ENCODE measurements at places on chromosomes 4 and X.

- no peaks in the 10 kb centered on the region for H3K27me3 ChIP-seq
- H3K36me3 ChIP-seq: no peaks in the 10 kb centered on the region
- peak within 1 kb of the TSS; percentile 74 for H3K4me3 ChIP-seq
- peak within 1 kb of the TSS; percentile 39 for H3K27ac ChIP-seq
- DNase-seq: peak; percentile 91
- peaks cover 14% of the 10 kb centered on the region for H3K4me1 ChIP-seq
Observed at GRCh38 chr4:74444891-74445642, at the start of gene AREG. Gene AREG, plus strand, starts transcription at chr4:74445136. Its CDS starts 210 bp downstream, at chr4:74445346.

- no peak overlapping the region for H3K4me3 ChIP-seq
- no peak for DNase-seq
Observed at GRCh38 chr4:89482926-89483595, 175.5 kb upstream of the GPRIN3 start.

DNA sequence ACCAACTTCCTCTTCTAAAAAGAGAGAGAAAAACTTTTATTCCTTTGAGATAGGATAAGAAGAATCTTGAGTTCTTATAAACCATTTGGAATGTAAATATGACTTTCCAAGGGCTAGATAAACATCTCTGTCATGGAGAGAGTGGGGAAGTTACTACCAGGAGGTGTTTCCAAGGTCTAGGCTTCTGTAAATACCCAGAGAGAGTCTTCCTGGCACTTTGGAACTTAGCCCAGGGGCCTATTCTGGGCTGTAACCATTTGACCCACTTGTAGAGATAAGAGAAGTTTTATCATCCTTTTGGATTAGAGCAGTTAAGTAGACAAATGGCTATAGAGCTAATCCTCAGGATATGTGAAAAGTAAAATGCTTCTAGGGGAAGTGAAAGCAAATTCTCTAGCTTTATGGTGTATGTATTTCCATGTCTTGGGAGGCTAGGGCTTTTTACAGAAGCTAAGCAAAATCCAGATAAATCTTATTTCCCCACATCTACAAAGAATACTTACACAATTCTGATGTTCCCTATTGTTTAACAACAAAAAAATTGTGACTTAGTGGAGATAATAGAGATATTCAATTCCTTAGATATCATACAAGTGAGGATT, 51.1 kb downstream of the MCUB start:
- DNase-seq: no peak
- no peak overlapping the region for H3K4me3 ChIP-seq
- no peaks in the 10 kb centered on the region for H3K27me3 ChIP-seq
- peaks cover 37% of the 10 kb centered on the region for H3K36me3 ChIP-seq
- peaks cover 44% of the 10 kb centered on the region for H3K4me1 ChIP-seq
- H3K27ac ChIP-seq: no peak overlapping the region

GRCh38 chr4:187380181-187380581, 615.4 kb upstream of the ZFP42 start:
- H3K27ac ChIP-seq: no peak overlapping the region
- H3K4me3 ChIP-seq: no peak overlapping the region
- DNase-seq: no peak
- H3K36me3 ChIP-seq: no peaks in the 10 kb centered on the region
- no peaks in the 10 kb centered on the region for H3K27me3 ChIP-seq

GRCh38 chr4:82388405-82388804, 14.6 kb upstream of the HNRNPD start:
- no peaks in the 10 kb centered on the region for H3K36me3 ChIP-seq
- no peaks in the 10 kb centered on the region for H3K4me1 ChIP-seq
- H3K27me3 ChIP-seq: no peaks in the 10 kb centered on the region
- no peak overlapping the region for H3K4me3 ChIP-seq

Data from activated CD4-positive, alpha-beta memory T cell treated with anti-CD3 and anti-CD28 coated beads for 36 hours (primary cell).